Activated gamma-delta T cell treated with Interleukin-2 at 50 U/mL for 16 hours (primary cell): ENCODE measurements at places on chromosomes 2 and 18.

- no peak for DNase-seq
These were observed 44.6 kb downstream of the SLC35F5 start for GRCh38 chr2:113711851-113712250.

DNA sequence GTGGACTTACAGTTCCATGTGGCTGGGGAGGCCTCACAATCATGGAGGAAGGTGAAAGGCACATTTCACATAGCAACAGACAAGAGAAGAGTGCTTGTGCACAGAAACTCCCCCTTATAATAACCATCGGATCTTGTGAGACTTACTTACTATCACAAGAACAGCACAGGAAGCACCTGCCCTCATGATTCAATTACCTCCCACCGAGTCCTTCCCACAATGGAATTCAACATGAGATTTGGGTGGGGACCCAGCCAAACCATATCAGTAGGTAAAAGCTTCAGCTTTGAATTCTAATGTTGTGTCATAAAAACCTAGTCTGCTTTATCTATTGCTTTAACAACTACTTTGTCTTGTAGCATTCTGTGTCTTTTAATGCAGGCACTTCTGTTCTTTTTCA, 140.4 kb upstream of the PIK3C3 start:
- no peak for DNase-seq

- DNase-seq, result no peak
These were observed 206.4 kb upstream of the SLC39A10 start for GRCh38 chr2:195450552-195451113.

DNA sequence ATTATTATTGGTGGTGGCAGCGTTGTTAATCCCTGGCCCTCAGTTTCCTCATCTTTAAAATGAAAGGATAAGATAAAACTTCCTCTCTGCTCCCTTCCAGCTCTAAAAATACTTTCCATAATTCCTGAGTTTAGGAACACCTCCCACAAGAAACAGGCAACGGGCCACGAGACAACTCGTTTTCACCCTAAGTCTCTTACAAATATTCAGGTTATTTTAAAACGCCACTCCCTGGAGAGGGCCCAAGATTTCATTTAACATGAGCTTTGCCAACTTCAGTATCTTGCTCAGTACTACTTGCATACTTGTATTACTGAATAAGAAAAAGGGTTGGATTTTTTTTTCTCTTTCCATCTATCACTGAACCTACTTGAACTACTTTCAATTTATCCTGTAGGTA, 611.1 kb upstream of the FANCL start:
- DNase-seq, result no peak

DNA sequence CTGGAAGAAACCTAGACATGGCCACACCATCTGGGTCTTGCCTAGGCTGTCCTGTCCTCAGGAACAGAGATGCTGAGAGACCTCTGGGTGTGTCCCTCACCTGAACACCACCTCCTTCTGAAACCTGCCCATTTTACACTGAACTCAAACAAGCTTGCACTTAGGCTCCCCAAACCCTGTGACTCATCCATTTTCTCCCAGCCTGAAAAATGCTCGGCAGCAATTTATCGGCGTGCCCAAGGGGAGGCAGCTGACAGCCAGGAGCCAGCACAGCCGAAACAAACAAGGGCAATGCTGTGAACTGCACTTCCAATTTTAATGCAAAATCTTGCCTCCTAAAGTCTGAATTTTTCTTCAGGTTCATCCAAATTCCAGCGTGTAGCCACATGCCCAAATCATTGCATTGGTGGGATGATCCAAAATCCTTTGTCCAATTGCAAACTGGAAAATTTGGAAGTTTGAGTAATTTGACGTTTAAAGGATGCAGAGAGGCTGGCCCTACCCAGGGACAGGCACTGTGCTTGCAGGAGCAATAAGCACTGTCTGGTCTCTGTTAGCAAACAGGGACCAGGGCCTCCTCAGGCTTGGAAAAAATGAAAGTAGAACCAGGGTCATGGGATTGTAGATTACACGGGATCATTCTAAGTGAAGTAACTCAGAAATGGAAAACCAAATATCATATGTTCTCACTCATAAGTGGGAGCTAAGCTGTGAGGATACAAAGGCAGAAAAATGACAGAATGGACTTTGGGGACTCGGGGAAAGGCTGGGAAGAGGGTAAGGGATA, 67.7 kb downstream of the GALNT14 start:
- no peak for DNase-seq

DNA sequence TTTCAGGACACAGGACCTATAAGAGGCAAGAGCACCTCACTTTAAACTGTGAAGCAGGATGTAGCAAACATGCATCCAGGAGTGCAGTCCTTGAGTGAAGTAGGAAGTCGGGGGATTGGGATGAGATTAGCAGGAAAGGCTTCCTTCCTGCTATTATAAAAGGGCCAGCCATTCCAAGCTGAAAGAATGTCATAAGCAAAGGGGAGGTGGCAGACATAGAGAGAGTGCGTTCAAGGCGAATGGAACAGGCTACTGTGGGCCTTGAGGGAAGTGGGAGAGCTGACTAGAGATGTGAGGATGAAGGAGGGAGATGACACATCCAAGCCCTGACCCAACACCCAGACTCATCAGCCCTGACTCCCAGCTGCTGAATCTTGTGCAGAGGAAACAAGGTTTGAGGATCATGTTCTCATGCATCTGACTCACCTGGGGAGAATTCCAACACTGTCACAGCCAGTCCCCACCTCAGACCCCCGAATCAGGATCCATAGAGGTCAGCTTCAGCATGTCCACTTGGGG, 63.9 kb downstream of the GYPC start:
- no peak for DNase-seq

- DNase-seq, result no peak
These were observed 90.3 kb downstream of the SP3 start for GRCh38 chr2:173874894-173875237.

- no peak for DNase-seq
These were observed 222.1 kb downstream of the ETAA1 start for GRCh38 chr2:67619204-67619603.

DNA sequence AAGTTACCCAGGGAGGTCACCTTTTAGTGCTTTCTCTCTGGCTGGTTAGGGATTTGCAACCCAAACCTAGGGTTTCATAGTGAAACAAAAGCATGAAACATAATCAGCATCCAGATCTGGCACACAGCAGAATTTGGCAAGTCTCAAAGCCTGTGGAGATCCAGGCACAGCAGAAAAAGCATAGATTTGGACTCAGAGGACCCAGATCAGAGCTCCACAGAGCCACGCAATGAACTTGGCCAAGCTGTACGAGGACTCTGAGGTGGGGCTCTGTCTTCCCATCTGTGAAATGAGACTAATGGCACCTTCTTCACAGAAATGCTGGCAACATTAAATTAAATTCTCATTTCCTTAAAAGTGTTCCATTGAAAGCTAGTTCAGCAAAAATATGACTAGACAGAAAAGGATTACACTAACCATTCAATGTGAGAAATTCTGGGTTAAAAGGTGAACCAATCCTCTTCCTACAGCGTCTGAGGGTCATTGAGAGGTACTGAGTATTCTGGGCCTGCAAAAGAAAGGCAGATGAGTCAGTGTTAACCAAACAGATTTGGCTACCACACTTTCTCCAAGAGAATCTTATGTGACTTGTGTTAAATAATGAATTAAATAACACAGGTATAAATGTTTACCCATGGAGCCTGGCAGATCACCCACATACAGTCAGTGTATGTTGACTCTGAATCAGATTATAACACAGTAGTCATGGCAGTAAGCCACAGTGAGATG, 266.3 kb downstream of the MREG start:
- no peak for DNase-seq

GRCh38 chr2:176391148-176391419, 121.8 kb downstream of the MTX2 start:
- no peak for DNase-seq

DNA sequence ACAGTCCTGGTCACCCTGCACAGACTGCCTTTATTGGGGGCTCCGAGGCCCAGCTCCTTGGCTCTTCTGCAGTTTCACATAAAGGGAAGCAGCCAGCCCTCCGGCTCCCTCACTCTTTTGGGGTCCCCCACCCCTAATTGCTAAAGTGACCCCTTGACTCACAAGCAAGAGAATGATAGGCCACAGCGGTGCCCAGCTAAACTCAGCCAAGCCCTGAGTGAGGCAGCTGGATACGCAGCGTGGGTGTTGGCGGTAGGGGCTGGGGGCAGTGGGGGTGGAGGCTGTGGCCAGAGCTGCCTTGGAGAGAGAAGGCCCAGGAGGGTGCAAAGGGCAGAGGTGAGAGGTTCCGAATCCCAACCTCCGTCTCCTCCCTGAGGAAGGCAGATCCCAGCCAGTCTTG, 25.5 kb upstream of the ALPP start:
- no peak for DNase-seq

GRCh38 chr18:48997985-48998831, 47.4 kb upstream of the SMAD7 start:
- DNase-seq, result no peak

DNA sequence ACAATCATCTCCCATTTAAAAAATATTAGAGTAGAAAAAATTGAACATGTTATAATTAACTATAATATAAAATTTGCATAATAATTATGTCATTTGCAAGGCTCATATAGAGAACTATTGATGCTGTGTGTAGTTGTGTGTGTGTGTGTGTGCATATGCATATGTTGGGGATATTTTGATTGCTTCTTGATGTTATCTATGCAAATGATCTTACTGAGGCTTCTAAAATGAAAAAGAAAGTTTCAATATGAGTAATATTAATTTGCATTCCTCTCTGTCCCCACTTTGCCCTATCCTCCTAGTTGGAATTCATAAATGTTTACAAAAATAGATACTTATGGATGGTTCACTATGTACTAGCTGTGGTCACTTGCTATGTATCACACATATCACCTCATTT, 523.3 kb downstream of the TRIB2 start:
- no peak for DNase-seq

DNA sequence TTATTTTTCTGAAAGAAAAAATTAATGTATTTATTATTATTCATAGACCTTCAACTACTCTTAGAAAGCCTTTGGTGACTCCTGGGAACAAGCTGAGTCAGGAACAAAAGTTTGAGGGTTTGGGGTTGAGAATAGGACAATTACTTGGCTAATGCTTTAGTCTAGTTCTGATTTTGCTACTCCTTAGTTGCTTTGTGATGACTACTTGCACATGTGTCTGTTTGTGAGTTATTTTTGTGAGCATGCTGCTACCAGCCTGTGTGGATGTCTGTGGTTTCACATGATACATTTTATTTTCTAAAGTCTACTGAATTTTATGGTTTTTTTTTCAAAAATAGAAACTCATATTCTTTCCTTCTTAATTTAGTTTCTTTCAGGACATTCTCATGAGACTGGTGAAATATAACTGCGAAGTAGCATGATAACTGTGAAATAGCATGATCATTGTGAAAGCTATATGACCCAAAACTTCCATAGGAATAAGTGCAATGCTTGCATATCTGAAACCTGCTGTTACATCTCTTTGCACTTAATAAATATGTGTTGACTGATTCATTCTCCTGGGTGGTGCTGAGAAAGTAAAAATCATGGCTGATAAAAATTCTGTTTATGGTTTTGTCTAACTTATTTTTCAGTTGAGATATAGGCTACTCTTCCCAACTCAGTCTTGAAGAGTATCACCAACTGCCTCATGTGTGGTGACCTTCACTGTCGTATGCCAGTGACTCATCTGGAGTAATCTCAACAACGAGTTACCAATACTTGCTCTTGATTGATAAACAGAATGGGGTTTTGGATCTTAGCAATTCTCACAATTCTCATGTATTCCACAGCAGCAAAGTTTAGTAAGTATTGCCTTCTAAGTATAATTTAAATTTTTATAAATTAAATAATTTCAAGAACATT, 17.9 kb upstream of the IL18R1 start:
- no peak for DNase-seq

- no peak for DNase-seq
These were observed 25.8 kb downstream of the CIDEA start for GRCh38 chr18:12279781-12280531.

GRCh38 chr2:158297120-158297519, 159.4 kb downstream of the CCDC148 start:
- no peak for DNase-seq

GRCh38 chr2:172153156-172153555, 50.5 kb upstream of the DLX2 start:
- no peak for DNase-seq

DNA sequence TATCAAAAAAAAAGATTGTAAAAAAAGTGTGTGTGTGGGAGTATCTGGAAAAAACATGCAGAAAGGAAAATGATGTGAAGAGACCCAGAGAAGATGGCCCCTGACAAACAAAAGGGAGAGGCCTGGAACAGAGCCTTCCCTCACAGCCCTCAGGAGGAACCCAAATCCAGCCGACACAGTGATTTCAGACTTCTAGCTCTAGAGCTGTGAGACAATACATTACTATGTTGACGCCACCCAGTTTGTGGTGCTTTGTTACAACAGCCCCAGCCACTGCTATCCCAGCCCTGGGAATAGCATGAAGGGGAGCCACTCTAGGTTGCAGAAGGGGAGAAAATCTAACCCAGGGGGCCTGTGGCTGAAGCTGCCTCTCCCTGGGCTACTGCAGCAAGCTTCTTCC, 59.0 kb upstream of the ZBTB7C start:
- no peak for DNase-seq

DNA sequence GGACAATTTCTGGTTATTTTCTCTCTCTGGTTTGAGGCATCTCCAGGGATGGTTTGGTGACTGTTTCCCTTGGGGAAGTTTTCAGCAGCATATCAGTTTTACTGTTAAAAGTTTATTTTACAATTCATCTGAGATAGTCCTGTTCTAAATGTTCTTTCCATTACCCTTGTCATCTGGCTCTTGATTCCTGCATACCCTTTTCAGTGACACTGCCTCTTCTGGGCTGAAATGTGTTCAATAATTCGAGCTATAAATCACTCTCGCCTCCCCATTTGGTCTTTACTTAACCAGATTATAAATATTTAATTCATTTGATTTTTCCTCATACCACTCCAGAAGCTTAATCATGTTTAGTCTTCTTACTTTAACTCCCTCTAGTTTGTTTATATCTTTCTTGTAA, 9.5 kb downstream of the DCC start:
- DNase-seq, result no peak

GRCh38 chr2:20629581-20630171, 21.2 kb downstream of the HS1BP3 start:
- no peak for DNase-seq

GRCh38 chr18:21678859-21679258, 25.7 kb downstream of the ABHD3 start:
- no peak for DNase-seq

DNA sequence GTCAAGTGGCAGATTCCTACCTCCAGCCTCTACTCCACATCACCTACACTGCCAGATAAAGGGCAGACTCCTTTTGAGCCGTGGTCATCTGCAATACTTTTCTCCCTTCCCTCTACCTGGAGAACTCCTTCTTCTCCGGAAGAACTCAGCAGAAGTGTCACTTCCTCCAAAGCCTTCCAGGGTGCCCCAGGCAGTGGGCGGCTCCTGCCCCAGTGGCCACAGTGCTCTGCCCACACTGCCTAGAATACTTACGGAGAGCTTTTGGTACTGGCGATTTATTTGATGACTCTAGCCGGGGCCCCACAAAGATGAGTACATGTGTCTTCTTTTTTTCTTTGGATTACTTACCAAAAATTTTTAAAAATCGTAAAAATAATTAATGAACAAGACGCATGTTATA, 39.7 kb downstream of the FOSL2 start:
- DNase-seq, result no peak

DNA sequence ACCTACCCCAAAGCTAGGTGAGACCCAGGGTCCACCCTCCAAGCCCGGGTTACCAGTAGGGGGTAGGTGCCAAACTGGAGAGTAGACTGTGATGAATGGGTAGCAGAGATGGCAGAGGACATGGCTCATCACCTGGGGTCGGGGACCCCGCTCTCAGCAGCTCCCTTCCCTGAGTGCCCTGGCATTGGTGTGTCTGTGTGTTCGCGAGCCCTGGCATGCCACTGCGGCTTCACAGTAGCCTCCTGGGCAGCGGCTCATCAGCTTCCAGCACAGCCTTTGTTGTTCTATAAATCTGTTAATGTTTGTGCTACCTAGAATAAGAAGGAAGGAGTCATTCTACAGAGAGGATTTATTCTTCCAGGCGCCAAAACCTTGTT, 62.6 kb upstream of the ALPP start:
- no peak for DNase-seq
